ENCODE measurements at places on chromosomes 1 and 21. TPM values are rescaled to one million over a fixed set of nuclear protein-coding genes. Genes with fewer than 3 reads are reported as not detected.

GRCh38 chr21:34619841-34620665, 5.1 kb upstream of the RCAN1 start:
- DNase-seq = no peak

- no peak for DNase-seq
Observed at GRCh38 chr1:229880271-229881170, 186.5 kb upstream of the GALNT2 start.

DNA sequence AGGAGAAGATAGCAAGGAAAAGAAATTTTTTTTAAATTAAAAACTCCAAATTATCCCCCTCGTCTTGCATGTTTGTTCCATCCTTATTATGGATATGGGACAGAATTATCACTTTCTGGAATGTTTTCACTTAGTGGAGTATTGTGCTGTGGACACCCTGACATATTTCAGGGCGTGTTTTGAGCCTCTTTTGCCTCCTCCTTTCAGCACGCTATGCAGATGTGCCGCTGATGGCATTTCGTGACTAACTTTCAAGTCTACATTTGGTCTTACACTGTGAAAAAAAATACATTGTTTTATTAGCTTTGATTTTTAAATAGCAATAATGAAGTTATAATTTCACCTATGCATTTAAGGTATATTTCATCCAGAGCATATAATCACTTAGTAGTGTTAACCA, 738.7 kb downstream of the LTN1 start:
- DNase-seq = no peak

DNA sequence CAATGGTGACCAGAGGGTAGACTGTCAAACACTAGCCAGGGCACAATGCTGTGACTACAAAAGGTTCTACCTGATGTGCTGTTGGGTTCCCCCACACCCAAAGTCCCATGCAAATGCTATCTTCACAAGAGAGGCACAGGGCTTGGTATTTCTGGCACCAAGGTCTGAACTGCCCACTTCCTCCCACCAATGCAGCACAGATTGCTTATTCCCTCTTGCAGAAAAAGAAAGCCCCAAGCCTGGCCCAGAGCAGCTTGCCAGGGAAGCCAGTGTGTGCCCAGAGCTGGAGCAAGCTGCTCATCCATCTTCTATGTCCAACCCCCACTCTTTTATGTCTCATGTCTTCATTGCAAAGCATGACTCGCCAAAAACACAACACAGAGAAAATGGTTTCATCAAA, 149.4 kb upstream of the CAMK1G start:
- no peak for DNase-seq

Gene MEX3A
- polyA plus RNA-seq = 1.9 TPM

DNA sequence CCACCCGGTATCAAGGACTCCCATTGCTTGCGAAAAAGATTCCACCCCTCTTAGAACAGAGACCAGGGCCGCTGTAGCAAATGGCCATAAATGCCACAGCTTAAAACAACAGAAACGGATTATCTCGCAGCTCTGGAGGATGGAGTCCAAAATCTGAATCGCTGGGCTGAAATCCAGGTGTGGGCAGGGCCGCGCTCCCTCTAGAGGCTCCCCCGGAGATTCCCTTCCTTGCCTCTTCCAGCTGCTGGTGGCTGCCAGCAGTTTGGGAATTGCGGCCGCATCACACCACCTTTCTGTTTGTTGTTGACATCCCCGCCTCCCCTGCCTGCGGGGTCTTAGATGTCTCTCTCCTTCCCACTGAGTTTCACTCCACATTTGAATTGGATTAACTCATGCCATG, 15.6 kb downstream of the PDE9A start:
- no peak for DNase-seq

Gene MIA3
- polyA plus RNA-seq = 46.7 TPM

Gene FGR
- polyA plus RNA-seq = not detected

GRCh38 chr1:220409771-220410595, 118.0 kb upstream of the MARK1 start:
- DNase-seq = no peak
